ENCODE measurements at places on chromosomes 16 and 17. TPM values are rescaled to one million over a fixed set of nuclear protein-coding genes. Genes with fewer than 3 reads are reported as not detected.
A peak's percentile ranks its signal among the peaks of the same experiment; 100 is the strongest.

CCDC200 gene
- polyA plus RNA-seq = 1.2 TPM

DNA sequence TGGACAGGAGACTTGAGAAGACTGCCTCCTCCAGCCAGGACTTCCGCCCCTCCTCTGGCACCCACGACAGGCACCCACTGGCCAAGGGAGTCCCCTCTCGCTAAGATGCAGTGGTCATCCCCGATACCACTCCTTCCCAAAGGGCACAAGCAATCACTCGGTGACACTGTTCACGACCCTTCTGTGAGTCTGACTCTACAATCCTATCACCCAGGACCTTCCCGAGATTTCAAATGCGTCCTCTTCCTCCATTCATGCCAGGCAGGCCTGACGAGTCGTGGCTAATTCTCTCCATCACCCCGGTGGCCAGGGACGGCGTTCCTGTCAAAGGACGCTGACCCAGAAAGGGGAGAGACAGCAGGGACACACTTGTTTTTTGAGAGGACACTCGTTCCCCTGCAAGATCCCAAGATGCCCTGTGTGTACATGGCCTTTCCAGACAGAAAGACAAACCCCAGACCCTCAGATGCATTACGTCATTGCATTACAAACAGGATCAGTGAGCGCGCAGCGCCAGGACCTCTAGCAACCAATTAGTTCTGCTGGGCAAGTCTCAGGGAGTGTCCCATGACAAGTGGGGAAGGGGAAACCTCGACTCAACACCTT lies 12.2 kb downstream of the FBXO31 start:
- DNase-seq = peak; percentile 41

- no peak for DNase-seq
Observed at GRCh38 chr16:1056196-1056595, 16.4 kb upstream of the SSTR5 start.

DNA sequence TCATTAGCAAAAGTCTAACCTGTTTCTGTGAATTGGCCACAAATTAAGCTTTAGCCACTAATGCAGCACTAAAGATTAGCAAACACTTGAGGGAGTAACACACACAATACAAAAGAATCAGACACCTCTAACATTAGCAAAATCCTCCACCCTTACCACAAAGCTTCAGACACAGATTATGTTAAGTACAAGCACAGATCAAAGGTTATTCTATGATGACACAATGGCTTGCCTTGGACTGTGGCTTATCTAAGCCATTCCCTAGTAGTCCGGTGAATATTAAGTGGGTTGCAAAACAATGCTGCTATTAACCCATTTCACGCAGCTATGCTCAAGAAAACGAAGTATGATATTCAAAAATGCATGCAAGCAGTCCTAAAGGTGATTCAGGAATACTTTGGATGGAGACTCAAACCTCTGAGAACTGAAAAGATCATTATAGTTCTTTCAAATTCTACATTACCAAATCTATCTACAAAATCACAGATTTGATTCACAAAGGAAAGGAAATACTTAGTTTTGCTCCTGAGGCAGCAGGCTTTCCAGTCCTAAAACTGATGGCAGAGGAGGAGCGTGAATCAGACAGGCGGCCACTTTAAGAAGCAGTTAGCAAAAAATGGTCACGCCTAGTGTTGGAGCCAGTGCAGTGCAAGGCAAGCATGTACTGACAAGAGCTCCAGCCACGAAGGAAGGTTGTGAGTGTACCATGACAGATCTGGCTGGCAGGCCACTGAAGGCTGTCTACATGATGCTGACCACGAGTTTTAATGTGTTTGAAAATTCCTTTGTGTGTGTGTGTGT lies 67.2 kb downstream of the PARN start:
- no peak for DNase-seq

DNA sequence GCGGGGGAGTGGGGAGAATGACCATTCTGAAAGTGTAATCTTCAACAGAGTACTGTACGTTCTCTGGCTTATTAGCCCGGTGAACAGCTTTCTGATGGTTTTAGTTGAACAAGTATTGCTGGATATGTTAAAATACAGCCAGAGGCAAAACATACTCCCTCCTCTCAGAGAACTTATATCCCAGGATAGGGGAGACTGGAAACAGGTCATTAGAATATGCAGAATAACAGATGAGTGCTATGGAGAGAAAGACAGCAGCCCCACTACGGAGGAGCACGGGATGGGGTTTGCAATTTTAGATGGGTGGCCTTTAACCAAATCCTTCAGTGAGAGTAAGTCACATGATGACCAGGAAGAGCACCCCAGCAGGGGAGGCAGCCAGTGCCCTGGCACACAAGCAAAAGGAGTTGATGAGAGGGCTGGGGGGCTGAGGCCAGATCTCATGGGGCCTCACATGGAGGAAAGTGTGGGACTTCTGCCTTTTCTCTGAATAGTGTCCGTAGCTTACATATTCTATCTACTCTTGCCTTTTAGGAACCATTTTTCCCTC lies 43.1 kb upstream of the SEC14L1 start:
- no peak for DNase-seq

IL21R gene
- polyA plus RNA-seq = 49.6 TPM

GRCh38 chr17:2545393-2545792 lies 33.7 kb upstream of the METTL16 start:
- DNase-seq = no peak

DNA sequence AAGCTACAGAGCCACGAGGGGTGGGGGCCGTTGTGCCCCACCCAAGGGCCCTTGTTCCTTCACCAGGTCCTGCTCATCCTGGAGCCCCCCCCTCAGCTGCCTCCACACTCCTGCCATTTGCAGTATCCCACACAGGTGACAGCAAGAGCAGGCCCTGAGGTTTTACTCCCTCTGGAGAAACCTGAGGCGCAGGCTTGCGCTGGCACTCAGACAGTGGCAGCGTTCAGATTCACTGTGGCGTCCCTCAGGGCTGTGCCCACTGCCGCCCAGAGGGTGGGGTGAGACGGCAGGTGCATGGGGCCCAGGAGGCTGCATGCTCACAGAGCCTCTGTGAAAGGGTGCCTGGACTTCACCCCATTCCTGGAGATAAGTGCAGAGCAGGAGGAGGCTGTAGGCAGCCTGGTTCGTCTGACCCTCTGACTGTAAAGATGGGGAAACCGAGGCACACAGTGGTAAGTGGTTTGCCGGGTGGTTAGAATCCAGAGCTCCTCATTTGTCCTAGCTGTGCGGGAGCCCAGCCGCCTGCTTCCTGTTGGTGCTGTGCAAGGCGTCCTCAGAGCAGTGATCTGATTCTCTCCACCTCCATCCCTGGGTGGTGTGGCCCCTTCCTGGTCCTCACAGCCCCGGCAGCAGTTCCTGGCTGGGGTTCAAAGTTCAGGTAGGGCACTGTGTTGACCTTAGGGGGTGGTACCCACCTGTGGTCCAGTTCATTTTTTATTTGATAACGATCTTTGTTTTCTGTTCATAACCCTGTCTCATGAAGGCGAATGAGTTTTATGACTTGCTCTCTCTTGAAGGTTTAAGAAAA lies 1.6 kb downstream of the SPIRE2 start:
- no peak for DNase-seq

- DNase-seq = no peak
Observed at GRCh38 chr16:73113336-73113735, 65.4 kb upstream of the ZFHX3 start.

ASPA gene
- not detected for polyA plus RNA-seq

- DNase-seq = no peak
Observed at GRCh38 chr17:30720013-30720471, 104.5 kb downstream of the CRLF3 start.

GRCh38 chr17:82534401-82534812 lies 14.9 kb downstream of the FOXK2 start:
- no peak for DNase-seq

NPIPB13 gene
- polyA plus RNA-seq = not detected

DNA sequence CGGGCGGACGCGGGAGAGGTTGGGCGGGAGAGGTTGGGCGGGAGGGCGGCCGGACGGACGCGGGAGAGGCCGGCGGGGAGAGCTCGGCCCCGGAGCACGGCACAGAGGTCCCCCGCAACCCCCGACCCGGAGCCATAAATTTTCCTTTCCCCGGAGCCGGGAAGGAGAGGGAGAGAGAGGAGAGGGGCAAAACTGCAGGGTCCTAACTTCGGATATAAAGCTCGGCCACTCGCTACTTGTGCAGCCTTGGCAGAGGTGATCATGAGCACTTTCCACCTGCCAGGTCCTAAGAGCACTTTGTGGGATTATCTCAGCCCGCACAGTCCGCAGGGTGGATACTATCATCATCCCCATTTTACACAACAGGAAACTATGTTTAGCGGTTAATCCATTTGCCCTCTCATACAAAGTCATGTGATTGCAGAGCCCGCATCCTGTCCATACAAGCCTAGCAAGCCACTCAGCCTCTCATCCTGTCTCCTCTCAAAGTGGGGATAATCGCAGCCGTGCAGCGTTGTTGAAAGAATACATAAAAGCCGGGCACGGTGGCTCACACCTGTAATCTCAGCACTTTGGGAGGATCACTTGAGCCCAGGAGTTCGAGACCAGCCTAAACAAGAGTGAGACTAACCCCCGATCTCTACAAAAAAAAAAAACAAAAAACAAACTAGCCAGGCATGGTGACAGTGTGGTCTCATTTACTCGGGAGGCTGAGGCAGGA lies 780 bp upstream of the DCAKD start:
- DNase-seq = peak; percentile 50

DNA sequence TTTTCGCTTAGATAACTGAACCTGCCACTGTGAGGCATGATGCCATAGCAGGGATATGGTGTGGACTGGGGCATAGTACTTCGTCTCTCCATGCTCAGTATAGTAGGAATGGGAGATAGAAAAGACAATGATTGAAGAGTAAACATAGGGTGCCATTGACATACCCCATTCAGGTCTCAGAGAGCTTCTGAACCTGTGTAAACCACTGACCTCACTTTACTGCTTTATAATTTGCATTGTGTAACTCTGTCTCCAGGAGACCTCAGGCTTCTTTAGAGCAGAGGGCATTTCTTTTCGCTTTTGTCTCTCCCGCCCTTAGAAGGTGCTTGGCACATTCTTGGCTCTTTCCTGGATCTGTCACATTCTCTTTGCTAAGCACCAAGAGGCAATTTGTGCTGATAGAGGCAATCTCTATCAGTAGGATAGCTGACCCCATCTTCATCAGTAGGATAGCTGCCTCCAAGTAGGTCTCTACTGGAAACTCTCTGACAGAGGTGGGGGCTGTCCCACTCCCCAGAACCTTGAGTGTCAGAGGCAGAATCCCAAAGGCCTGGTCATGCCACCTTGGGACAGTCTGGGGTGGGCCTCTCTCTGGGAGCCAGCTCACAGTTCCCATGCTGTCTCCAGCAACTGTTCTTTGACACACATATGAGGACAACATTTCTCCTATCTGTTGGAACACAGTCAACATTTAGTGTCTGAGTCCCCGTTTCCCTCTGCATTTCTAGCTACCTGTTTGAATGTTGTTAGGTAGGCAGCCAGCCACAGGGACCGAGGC lies 181.9 kb downstream of the UTP18 start:
- DNase-seq = no peak

- DNase-seq = no peak
Observed at GRCh38 chr17:31672161-31672819, 186.8 kb downstream of the COPRS start.

DNA sequence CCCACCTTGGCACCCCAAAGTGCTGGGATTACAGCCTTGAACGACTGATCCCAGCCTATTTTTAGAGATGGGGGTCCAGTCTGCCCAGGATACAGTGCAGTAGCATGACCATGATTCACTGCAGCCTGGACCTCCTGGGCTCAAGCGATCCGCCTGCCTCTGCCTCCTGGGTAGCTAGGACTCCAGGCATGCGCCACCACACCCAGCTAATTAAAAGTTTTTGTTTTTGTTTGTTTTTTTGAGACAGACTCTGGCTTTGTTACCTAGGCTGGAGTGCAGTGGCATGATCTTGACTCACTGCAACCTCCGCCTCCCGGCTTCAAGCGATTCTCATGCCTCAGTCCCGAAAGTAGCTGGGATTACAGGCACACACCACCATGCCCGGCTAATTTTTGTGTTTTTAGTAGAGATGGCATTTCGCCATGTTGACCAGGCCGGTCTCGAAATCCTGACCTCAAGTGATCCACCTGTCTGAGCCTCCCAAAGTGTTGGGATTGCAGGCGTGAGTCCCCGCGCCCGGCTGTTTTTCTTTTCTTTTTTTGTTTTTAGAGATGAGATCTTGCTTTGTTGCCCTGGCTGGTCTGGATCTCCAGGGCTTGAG lies 2.3 kb upstream of the PAFAH1B1 start:
- no peak for DNase-seq

CHST5 gene
- polyA plus RNA-seq = not detected

GRCh38 chr16:10964891-10965326 lies 20.5 kb downstream of the CLEC16A start:
- no peak for DNase-seq

All from immature natural killer cell (primary cell).